ENCODE measurements at places on chromosomes 16 and 17.

- no peak for DNase-seq
Observed at GRCh38 chr16:75702242-75702641, 981 bp upstream of the DUXB start.

- no peak for DNase-seq
Observed at GRCh38 chr16:23521037-23521743, 10.9 kb upstream of the GGA2 start.

GRCh38 chr17:29714146-29714545, 91.4 kb upstream of the CORO6 start:
- no peak for DNase-seq

GRCh38 chr17:45170931-45171337, 9.3 kb downstream of the HEXIM2 start:
- DNase-seq, result no peak

GRCh38 chr16:69424935-69425784, 741 bp downstream of the CYB5B start:
- no peak for DNase-seq

GRCh38 chr17:81905424-81905875, 3.4 kb downstream of the NPB start:
- DNase-seq, result no peak

- no peak for DNase-seq
Observed at GRCh38 chr17:36475346-36475970, 11.0 kb upstream of the ZNHIT3 start.

DNA sequence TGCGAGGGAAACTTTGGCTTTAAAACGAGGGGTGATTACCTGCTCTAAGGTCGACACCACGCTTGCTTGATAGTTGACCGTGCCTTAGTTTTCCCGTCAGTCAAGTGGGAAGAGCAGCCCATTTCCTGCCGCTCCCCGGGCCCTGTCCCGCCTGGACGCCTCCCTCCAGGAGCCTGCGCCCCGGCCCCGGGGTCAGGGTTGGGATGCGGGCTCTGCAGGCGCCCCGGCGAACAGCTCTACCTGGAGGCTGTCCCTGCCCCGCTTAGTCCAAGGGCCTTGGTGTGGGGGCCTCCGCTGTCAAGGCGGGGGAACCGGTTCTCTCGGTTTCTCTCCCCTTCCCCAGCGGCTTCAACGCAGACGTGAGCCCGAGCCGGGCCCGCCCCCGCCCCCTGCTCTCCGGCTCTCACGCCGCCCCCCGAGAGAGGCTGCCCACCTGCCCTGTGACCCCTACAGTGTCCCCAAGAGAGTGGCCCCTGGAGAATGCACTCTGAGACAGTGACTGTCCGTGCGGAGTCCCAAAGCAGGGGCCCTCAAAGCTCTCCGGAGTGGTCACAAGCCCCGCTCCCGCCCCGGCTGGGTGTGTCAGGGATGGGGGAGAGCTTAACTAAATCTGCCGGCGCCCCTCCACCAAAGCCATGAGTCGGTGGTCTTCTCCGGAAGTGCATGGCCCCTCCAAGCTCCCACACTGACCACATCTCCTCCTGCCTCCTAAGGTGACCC, 117.4 kb upstream of the SMURF2 start:
- DNase-seq, result no peak

- no peak for DNase-seq
Observed at GRCh38 chr17:44118427-44119050, 4.9 kb downstream of the HDAC5 start.

DNA sequence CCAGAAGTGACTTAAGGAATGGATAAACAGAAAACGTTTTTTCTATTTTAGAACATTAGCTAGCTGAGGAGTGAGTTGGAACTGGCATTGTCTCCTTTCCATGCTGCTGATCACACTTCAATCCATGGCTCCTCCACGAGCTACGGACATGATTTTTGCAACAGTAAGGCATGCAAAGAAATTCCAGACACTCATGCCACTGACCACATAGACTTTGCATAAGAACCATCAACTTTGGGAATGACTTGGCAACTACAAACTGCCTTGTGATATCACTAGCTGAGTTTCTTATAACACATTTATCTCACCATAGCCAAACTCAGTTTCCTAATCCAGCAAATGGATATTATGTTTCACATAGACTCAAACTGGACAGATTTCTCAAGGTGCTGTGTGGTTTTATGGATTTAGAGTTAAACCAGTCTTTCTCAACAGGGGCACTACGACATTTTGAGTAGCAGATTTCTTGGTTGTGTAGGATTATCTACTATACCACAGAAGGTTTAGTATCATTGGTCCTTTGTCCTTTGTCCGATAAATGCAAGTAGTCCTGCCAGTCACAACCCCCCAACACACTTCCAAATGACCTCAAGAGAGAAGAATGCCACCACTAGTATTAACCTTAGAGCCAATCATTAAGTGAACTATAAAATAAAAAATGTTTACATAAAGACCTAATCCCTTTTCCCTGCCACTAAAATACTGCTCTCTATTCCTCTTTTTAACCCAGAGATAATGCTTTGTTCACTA, 48.3 kb upstream of the C17orf78 start:
- no peak for DNase-seq

- no peak for DNase-seq
Observed at GRCh38 chr17:57313097-57313835, 56.9 kb downstream of the MSI2 start.

DNA sequence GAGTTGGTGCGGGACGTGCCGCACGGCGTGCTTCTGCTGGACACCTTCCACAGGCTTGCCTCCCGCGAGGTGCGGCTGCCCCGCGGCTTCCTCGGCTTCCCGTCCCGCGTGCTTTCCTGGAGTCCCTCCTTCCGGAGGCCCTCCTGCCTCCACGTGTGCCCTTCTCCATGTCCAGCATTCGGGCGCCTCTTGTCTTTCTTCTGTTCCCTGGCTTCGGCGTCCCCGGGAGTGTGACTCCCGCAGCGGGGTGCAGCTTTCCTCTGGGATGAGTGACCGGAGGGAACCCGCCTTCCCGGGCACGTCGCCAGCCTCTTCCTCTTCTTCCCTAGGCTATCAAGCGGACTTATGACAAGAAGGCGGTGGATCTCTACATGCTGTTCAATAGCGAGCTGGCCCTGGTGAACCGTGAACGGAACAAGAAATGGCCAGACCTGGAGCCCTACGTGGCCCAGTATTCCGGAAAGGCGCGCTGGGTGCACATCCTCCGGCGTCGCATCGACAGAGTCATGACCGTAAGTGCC, 23.0 kb downstream of the DNAH2 start:
- no peak for DNase-seq

GRCh38 chr17:46869296-46869695, 17.9 kb downstream of the WNT9B start:
- DNase-seq, result no peak

DNA sequence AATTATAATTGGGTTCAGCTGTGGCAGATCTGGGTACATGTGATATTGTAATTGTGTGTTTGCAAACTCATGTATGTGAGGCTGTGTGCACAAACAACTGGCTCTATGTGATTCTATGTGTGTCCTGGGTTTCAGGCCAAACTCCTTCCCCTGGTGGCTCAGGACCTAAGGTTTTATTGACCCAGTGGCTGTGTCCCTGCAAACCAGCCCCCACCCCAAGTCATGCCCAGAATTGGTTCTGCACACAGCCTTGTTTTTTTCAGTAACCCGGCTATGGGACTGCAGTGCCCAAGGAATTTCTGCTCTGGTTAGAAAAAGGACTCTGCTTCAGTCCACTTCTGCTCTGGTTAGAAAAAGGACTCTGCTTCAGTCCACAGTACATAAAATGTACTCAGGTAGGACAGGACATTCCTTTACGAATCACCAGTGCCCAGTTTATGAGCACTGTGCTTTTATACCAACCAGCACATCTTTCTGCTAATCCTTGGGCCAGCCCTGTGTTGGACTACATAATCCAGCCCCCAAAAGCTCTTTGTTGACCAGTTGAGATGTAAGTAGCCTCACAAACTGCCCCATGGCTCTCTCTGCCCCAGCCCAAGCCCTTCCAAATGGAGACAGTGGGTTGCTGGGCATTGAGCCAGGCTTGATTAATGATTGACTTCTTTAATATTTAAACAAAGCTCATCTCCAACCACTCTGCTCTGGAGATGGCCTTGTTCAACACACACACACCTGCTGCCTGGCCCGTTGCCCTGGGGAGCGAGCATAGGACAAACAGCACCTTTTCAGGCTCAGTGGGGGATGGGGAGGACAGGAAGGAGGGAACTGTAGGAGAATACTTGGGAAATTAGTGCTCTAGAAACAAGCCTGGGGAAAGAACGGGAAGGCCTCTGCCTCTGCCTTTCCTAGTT, 2.9 kb upstream of the KCNH6 start:
- DNase-seq, result no peak

GRCh38 chr17:44004761-44005526, 522 bp downstream of the NAGS start:
- DNase-seq, result no peak

- no peak for DNase-seq
Observed at GRCh38 chr16:4303973-4304372, 11.9 kb upstream of the GLIS2 start.

GRCh38 chr17:80907281-80907680, 84.4 kb upstream of the CHMP6 start:
- no peak for DNase-seq

GRCh38 chr16:50440531-50440930, 71.7 kb upstream of the BRD7 start:
- DNase-seq, result no peak

GRCh38 chr17:16947470-16947869, 24.4 kb downstream of the TNFRSF13B start:
- no peak for DNase-seq

DNA sequence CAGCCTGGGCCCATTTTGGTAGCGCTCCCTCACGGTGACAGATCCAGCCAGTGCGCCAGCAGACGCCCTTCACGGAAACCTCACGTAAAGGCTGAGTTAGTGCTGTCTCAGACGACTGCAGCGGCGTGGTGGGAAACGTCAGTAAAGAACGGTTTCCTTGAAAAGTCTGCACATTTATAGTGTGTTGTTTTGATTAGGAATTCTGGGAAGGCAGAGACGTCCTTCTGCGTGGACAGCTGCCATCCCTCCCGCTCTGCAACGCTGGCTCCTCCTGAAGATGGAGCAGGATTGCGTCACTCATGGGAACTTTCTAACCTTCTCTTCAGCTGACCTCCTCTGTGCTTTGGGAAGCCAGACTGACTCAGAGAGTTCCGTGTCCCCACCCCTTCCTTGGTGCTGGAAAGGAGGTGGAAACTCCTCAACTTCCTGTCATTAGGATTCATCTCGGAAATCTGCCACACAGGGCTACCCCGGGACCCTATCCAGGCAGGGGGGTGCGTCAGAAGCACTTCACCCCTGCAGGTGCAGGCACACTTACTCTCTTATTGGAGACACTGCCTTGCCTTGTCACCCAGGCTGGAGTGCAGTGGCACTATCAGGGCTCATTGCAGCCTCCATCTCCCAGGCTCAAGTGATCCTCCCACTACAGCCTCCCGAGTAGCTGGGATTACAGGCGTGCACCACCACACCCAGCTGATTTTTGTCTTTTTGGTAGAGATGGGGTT, 24.3 kb upstream of the CRISPLD2 start:
- no peak for DNase-seq

DNA sequence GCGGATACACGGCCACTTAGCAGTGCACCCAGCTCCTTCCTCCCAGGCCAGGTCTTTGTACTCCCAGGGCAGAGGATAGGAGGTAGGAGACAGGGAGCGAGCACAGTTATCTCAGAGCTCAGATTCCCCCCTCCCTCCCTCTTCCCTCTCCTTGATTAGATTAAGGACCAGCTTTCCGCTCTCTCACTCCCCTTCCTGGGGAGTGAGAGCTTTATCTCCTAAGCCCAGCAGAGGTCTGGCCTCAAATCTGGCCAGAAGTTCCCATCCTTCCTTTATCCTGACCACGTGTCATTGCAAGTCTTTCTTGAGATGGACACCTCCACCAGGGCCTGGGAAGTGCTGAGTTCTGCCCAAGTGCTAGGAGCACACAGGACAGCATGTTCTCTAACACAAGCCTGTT, 5.1 kb downstream of the ARL4D start:
- DNase-seq, result no peak

DNA sequence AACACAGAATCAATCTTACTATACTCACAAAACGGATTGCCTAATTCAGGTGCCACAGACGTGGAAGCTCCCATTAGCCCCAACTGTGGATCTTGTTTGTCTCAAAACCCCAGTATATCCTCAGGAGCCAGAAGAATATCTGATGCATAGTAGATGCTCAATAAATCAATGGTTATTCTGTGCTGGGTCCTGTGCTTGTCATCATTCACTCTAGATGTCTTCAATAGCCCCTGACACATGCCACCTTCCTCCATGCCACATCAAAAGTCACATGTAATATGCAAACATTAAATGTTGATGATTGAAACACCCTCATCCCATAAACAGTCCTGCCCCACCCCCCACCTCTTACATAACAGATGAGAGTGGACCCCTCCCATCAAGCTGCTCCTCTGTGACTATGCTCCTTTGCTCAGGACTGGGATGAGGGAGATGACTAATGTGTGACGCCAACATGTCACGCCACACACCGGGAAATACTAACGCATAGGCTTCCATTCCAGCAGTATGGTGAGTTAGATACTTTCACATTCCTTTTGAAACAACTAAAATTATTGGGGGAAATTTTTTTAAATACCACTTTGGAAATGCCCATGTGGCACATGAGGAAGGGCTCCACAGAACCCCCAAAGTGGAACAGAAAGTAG, 267.6 kb upstream of the SDK2 start:
- no peak for DNase-seq

- DNase-seq, result peak; percentile 61
Observed at GRCh38 chr16:81745704-81746558, 33.2 kb upstream of the PLCG2 start.

- DNase-seq, result no peak
Observed at GRCh38 chr16:86396422-86396821, 113.9 kb upstream of the FOXF1 start.

- no peak for DNase-seq
Observed at GRCh38 chr17:81930142-81931125, 2.9 kb upstream of the MAFG start.

DNA sequence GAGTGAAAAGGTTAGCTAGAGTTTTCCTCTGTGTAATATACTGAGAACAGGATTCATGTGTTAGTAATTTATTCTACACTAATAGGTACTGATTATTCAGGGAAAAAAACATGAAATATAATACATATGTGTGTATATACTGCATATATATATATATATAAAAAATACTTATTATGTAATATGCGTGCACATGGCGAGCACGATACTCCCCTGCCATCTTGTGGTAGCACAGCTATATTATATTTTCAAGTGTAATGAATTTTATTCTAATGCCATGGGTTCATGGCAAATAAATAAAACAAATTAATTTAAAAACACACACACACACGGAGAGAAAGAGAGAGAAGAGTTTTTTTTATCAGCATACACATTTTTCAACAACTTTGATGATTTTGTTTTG, 460.6 kb downstream of the KCNJ2 start:
- no peak for DNase-seq

- DNase-seq, result no peak
Observed at GRCh38 chr16:81810894-81811538, 31.9 kb downstream of the PLCG2 start.
